ENCODE measurements at places on chromosomes 4 and X.

DNA sequence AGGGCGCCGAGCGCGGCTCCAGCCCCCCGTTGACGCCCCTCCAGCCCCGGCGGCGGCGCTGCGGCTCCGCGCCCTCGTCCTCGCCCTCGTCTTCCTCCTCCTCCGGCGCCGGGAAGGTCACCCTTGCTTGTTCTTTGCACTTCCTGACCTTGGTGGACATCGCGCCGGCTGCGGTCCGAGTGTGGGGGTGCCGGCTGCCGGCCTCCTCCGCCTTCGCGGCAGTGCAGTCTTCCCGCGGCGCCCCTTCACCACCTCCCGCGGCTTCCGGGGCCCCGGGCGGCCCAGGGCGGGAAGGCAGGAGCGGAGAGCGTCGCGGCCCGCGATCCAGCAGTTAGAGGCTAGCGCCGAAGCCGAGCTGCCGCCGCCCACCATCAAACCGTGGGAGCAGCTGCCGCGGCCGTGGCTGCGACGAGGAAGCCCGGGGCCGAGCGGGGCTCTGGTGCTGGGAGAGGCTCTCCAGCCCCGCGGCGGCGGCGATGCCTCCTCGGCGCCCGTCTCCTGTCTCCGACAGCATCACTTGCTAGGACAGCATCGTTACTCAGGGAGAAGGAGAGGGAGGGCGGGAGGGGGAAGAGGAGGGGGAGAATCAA, at the start of gene TRPC3:
Gene TRPC3, minus strand, starts transcription at position 540 of the 590 bp plus-strand sequence. Its CDS starts 380 bp downstream, at position 160.
- DNase-seq, result no peak

- no peak for DNase-seq
These were observed 278.3 kb downstream of the FBXW7 start for GRCh38 chr4:152257601-152258066.

DNA sequence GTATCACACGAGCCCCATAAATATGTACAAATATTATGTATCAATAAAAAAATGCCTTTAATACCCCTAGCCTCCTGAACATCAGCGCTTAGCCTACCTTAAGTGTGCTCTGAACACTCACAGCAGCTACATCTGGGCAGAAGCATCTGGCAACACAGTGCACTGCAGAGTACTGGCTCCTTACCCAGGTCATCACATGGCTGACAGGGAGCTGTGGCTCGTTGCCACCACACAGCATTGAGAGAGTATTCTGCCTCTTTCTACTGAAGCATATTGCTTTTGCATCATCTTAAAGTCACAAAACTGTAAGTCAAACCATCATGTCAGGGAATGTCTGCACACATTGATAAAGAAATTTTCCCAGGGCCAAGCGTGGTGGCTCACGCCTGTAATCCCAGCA, 55.2 kb downstream of the TRIML1 start:
- no peak for DNase-seq

- DNase-seq, result no peak
These were observed 82.9 kb downstream of the PDLIM5 start for GRCh38 chr4:94534401-94535312.

DNA sequence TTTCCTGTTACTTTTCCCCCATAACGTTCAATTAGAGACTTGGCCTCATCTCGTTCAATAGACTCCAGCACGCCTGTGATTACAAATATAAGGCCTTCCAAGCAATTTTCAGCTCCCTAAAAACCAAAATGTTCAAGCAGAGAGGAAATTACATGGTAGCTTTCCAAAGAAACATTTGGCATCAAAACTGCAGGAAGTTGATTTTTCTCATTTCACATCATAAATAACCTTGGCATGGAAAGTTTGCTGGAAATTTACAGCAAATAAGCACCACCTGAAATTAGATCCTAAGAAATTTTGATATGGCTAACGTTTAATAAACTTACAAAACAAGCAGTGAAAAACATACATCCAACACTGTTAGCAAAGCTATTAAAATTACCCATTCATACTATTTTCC, 53.3 kb downstream of the RFC1 start:
- no peak for DNase-seq

Measured in amygdala (tissue), 56 donors.